ENCODE measurements at places on chromosomes 11 and 22.

DNA sequence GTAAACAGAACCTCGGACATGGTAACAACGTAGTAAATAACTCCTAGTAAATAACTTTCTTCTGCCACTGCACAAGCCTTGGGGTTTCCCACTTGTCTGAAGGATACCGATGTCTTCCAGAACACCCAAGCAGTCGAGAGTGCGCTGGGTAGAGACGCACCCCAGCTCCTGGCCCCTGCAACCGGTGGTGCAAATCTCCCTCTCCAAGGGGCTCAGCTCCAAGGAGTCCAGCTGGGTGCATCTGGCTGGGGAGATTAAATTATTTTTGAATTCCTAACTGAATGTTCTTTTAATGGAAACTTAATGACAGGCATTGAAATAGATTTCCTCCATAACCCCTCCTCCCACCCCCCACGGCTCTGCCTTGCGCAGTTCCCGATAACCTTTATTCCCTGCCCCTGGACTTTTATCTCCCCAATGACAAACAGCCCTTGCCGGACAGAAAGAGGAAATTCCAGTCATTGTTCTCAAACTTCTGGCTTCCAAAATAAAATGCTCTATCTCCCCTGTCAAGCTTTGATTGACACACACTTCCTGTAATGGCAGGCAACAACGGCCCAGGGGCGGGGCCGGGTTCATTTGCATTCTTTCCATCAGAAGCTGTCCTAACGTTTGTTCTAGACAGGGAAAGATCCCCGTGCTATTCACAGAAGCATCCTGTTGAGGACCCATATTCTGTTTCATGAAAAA lies 31.2 kb downstream of the KCNJ1 start:
- peak; percentile 16 for DNase-seq

- no peak for DNase-seq
Measured at GRCh38 chr11:115920092-115920461, 415.9 kb upstream of the CADM1 start.

- DNase-seq = no peak
Measured at GRCh38 chr22:32697331-32697995, 104.0 kb upstream of the TIMP3 start.

DNA sequence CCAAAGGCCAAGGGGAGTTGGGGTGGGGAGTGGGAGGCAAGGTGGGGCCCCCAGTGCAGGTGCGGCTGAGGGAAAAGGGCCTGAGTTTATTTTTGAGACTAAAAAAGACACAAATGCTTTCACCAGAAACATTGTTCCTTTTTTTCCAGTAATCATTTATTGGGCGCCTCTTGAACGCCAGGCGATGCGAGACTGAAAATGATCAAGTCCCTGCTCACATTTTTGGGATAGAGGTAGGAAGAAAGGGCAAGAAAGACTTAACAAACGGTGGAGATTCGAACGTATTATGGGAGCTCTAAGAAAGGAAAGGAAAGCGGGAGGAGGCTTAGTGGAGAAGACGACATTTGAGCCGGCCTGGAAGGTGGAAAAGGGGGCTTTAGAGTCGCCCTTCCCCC lies 796 bp upstream of the SF3B2 start:
- DNase-seq = no peak

- no peak for DNase-seq
Measured at GRCh38 chr11:59862252-59862651, 4.0 kb downstream of the TCN1 start.

- DNase-seq = no peak
Measured at GRCh38 chr11:15858881-15859280, 497.5 kb downstream of the SOX6 start.

GRCh38 chr11:66567787-66568123 lies 651 bp downstream of the CTSF start:
- no peak for DNase-seq

DNA sequence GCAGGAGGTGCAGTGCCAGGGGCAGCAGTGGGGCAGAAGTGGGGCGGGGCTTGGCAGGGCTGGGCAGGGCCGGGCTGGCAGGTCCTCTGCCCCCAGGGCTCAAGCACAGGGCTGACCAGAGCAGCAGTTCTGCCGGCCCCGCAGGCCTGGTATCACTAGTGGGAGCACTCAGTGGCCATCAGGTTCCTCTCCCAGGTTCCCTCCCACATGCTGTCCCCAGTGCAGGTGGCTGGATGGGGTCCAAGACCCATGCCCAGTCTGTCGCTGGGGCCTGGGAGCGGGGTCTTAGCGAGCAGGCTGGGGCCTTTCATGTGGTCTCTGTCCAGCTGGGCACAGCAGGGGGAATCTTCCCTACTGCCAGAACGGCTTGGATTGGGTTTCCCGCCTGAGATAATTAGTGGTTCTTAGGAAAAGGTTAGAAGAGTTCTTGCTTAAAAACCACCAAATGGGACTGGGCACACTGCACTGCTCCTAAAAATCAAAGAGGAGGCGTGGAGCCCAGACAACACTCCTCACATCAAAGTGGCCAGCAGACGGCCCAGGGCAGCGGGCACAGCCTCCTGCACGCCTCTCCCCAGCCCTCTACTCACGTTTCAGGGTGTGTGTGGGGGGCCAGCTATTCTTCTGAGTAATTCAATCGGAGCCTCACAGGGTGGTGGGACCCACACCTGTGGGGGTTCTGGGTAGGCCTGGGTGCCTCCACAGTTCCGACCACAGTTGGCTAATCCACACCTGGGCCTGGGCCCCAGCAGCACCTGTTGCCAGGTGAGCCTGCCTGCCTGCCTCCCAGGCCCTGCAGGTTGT lies 45.6 kb downstream of the TPCN2 start:
- no peak for DNase-seq

- no peak for DNase-seq
Measured at GRCh38 chr22:33677536-33677935, 242.7 kb downstream of the LARGE1 start.

DNA sequence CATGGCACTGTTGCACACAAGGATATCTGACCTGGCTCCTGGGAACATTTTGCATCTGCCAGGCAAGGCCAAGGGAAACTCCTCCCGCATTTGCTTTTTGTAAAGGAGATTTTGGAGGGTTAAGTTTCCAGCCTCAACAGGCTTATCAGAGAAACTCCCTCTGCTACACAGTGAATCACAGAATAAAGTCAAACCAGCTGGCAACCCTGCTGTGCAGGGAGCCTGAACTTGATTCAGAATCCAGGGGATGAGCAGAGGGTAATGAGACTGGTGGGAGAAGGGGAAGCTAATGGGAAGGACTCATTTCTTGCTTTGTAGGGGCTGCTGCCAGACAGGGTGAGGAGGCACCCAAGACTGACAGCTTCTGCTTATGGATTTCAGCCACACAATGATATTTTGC lies 185.3 kb upstream of the ISX start:
- no peak for DNase-seq

- no peak for DNase-seq
Measured at GRCh38 chr11:108135845-108136544, 14.6 kb downstream of the ACAT1 start.

DNA sequence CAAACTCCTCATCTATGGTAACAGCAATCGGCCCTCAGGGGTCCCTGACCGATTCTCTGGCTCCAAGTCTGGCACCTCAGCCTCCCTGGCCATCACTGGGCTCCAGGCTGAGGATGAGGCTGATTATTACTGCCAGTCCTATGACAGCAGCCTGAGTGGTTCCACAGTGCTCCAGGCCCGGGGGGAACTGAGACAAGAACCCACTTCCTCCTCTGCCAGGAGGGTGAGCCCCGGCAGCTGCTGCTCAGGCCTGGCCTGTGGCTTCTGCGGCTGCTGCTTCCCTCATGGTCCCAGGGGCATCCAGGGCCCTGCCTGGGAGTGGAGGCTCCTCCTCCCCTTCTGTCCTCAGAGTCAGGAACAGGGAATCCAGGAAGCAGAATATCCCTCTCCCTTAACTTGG lies 98.4 kb downstream of the ZNF280B start:
- DNase-seq = peak; percentile 2

GRCh38 chr11:5137014-5137413 lies 1.1 kb downstream of the OR52A5 start:
- DNase-seq = no peak

- no peak for DNase-seq
Measured at GRCh38 chr11:118574636-118575035, 2.4 kb downstream of the ARCN1 start.

DNA sequence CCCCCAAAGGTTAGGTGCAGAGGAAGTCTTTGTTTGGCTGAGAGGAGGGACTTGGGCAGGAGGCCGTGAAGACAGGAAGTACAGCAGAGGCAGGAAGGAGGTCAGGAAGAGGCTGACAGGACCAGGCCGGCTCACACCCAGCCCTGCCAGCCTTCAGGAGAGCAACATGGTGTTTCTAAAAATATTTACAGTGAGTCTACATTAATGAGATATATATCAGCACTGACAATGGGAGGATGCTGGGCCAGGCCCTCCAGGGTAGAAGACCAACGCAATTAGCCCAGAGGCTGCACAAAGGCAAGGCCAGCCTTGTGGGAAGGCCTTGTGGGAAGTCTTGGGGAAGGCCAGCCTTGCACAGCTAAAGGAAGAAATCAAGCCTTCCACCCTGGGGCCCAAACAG lies 7.9 kb upstream of the APLNR start:
- DNase-seq = no peak
